Fibroblast of upper back skin (primary cell): ENCODE measurements at places on chromosomes 5 and 9.

DNA sequence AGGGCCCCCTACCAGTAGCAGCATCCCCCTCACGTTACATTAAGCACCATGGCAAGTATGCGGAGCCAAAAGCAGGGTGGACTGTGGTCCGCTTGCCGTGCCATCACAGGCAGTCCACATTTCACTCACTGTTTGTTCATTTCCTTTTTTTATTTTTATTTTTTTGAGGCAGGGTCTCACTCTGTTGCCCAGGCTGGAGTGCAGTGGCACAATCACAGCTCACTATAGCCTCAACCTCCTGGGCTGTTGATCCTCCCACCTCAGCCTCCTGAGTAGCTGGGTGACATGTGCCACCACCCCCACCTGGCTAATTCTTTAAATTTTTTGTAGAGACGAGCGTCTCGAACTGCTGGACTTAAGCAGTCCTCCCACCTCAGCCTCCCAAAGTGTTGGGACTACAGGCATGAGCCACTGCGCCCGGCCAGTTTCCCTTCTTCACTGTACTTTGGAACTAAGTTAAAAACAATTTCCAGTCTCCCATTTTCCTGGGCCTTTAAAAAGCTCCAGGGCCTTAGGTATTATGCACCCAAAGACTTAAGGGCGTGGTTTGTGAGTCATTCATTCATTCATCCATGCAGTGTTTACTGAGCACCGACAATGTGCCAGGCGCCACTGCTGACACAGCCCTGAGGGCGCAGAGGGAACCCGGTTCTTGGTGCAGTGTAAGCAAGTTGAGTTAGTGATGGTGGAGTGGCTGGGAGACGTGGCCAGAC lies 19.9 kb downstream of the PRRX2 start:
- DNase-seq = no peak

GRCh38 chr5:171705036-171705435 lies 80.6 kb upstream of the SMIM23 start:
- DNase-seq = no peak

DNA sequence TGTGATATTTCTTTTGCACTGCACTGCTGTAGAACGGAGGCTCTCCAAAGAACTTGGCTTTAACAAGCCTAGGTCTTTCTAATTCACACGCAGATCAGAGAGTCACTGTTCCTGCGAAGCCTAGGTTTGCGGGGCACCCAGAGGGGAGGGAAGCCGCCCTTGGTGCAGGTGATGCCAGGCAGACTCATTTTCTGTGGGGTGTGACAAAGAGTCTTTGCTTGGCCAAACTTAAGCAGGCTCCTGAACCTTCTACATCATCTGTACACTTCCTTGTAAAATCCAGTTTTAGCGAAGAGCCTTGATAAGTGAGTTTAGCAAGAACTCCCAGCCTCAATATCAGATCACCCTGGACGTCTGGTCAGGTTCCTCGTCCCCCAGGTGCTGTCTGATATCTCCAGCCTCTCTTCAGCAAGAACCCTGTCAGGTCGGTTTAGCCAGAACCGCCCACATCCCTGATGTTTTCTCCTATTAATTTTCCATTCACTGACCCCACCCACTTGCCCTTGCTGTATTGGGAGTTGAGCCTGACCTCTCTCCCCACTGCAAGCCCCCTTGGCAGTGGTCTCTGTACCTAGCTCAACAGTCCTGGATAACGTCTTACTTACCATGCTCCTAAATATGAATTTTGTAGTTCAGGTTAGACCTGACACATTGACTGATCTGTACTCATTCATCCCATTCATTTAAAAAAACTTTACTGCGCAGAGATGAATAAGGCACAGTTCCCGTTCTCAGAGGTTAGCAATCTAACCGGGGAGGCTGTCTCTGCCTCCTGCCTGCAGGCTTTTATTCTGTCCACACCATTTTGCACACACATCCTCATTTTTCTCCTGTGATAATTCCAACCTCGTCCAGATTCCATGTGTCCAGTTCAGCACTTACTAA lies 880 bp upstream of the UBAC1 start:
- DNase-seq = no peak

DNA sequence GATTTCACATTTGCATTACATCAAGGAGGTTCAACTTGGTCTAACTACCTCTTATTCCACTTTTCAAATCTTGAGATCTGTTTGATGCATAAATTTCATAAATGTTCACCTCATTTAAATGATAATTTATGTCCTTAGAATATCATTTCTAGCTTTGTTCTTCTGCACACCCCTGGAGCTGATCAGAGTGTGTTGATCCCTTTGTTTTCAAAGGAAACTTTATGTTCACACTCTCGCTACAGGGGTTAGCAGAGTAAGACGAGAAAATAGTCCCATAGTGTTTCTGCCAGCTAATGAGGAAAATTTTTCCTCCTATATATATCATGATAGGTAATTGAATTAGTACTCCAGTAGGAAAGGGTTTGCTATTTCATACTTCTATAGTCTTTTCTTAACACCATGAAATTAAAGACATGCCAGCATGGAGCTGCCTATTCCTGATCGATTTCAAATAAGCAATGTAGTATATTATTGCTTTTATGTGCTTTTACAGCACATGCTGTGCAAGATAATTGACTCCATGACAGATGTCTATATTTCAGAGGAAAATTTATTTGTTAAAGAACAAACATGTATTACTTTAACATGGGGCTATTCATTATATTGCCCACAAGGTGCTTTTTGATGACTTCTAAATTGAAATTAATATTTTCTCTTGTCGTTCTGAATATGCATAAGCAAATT lies 4.8 kb upstream of the PAM start:
- no peak for DNase-seq

DNA sequence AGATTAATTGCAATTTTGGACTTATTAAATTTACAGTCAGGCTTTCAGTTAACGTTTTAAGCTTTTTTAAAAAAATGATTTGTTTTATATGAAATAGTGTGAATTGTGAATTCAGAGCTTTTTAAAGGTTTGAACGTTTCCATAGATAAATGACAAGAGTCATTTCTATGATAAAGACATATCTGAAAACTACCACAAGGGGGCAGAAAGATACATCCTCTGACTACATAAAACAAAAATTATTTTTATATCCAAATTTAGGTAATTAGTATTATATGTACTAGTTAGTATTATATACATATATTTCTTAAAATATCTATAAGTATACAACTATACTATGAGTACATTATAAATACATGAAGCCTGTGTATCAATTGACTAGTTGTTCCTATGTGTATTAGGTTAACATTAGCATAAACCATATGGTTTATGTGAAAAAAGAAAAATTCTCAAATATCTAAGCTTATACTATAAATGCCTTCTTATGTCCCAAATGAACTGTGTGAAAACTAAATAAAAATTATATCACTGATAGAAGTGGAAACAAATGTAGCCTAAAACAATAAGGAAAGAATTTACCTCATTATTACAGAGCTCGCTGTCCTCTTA lies 155.2 kb downstream of the MEF2C start:
- DNase-seq = peak; percentile 26

GRCh38 chr5:32170303-32171151 lies 3.6 kb downstream of the GOLPH3 start:
- DNase-seq = peak; percentile 95

DNA sequence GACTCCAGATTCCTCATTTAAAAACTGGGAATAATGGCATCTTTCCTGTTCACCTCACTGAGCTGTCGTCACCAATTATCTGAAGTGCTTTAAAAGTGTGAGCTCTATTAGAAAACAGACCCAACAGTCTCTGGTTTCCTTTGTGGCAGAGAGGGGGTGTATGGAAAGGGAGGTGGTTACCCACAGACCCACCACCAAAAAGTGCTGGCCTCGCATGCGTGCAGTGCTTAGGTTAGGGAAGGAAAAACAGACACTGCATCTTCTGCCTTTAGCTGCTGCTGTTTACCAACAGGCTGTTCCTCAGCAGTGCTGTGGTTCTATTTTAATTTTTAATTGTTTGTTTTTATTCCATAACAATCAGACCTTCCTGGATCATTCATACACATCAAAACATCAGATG lies 249.6 kb downstream of the PIK3R1 start:
- no peak for DNase-seq

DNA sequence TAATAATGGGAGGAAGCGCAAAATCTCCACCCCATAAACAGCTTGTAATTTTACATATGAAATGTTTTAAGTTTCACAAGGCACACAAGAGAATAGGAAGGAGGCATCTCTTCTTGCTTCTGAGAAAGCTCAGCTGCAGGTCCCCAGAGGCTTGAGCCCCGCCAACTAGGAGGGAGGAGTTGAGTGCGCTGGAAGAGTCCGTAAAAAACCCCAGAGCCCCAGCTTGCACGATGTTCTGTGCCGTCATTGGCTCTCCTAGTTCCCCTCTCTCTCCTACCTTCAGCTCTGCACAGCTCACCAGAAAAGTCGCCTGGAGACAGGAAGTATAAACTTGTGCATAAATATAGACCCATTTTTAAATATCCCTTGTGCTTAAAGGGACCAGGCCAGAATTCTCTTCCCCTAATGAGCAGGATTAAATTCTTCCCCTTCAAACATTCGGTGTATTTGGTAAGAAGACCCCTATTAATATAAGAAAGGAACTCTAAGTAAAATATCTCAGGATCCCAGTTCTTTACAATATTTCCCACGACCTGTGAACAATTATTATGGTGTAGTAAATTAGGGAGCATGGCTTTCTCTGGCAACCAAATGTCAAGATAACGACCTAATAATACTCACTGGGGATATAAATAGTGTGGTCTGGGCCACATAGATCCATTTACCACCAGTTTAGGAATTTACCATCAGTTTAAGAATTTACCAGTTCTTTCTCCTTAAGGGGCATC lies 13.7 kb downstream of the GLRX start:
- DNase-seq = peak; percentile 60

DNA sequence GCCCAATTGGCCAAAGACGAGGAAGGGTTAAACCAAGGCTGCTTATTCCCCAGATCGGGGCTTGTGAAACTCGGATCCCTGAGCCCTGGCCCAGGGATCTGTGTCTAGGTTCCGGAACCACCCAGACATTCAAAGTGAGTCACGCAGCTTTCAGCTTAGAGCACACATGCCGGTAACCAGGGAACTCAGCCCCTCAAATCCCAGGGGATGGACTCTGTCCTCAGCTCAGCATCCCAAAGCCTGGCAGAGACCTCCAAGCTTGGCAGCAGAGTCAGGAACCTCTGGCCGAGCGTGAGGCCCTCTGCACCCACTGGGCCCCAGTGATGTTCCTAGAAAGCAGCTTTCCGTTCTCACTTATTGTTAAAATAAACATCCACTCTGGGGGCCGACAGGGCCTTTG lies 5.1 kb downstream of the PNPLA7 start:
- peak; percentile 12 for DNase-seq

GRCh38 chr5:4361753-4362152 lies 766.1 kb downstream of the IRX1 start:
- DNase-seq = peak; percentile 84

DNA sequence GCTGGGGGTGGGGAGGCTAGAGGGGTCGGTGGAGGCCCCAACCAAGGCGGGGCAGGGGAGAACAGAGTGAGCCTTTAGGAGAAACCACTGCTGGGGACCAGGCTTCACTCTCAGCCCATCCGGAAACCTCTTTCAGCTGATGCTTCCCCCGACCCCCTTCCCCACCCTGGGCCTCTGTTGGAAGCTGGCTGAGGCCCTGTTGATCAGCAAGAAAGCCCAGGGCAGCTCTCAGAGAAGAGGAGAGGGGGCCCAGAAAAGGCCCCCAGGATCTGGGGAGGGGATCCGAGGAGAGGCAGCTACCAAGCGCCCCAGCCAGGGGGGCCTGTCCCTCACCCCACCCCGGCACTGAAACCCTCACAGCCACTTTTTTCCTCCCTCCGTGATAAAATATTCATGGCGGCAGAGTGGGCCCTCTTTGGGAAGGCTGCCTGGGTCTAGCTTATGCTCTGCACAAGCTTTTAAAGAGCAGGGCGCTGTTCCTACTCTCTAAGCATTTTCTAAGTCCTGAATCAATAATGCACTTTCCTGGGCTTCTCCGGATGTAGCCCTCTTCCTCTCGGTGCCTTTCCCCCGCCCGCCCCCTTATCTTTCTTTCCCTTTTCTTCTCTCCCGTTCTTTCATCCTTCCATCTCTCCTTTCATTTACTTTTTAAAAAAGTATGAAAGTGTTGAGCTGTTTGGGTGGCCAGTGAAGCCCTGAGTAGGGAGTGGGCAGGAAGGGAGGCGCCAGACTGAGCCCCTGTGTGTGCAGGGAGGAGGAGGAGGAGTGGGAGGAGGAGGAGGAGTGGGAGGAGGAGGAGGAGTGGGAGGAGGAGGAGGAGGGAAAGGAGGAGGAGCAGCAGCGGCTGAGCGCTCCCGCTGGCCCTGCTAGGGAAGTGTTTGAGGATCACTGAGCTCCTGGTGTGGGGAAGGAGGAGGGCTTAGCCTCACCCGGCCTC lies 23.5 kb downstream of the NTNG2 start:
- no peak for DNase-seq

- no peak for DNase-seq
These were observed 73.6 kb downstream of the CTSL start for GRCh38 chr9:87799503-87799902.

- no peak for DNase-seq
These were observed 439.5 kb downstream of the GADD45G start for GRCh38 chr9:90044263-90044662.

GRCh38 chr9:38160613-38161215 lies 91.7 kb upstream of the SHB start:
- DNase-seq = peak; percentile 54

- peak; percentile 71 for DNase-seq
These were observed 251.6 kb upstream of the PTGER4 start for GRCh38 chr5:40428126-40428525.

- no peak for DNase-seq
These were observed 2.9 kb downstream of the UBE2B start for GRCh38 chr5:134374232-134374631.

DNA sequence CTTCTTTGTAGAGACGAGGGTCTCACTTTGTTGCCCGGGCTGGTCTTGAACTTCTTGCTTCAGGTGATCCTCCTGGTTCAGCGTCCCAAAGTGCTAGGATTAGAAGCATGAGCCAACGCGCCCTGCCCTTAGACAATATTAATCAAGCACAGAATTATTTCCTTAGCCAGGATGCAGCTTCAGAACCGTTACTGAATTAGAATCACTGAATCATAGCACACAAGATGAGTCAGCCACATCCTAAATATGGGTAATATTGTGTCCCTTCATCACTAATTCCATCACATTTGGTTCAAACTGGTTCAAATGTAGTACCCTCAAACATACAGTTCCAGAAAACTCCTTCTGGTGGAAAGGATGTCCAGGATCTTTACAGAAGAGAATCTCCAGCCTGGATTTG lies 82.7 kb downstream of the BNC2 start:
- peak; percentile 45 for DNase-seq

GRCh38 chr9:104536756-104537155 lies at the start of gene OR13C3:
TSS of gene OR13C3 (minus strand) at chr9:104536856. CDS start at chr9:104536723, 133 bp downstream.
- no peak for DNase-seq

DNA sequence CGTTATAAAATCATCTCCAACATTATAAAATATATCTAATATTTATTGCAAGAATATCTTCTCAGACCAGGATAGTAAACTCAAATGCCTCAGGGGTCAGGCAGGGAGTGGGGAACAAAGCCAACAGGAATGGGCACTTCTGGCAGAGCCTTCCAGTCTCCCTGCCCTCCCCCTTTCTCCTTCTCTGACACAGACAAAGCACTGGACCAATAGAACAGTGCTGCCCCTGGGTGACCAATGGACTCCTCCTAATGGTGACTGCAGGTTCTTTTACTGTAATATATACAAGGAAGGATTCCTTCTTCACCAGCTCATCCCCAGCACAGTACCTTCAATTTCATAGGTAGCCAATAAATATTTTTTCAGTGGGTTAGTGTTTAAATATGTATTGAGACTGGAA lies 31.1 kb upstream of the MAMDC2 start:
- DNase-seq = no peak

- DNase-seq = no peak
These were observed 36.2 kb upstream of the GZMA start for GRCh38 chr5:55066277-55066676.
